ENCODE measurements at places on chromosomes 2 and 18. TPM values are rescaled to one million over a fixed set of nuclear protein-coding genes. Genes with fewer than 3 reads are reported as not detected.

GRCh38 chr2:236935631-236936445, 149.9 kb upstream of the COPS8 start:
- no peaks in the 10 kb centered on the region for H3K36me3 ChIP-seq
- peaks cover 2% of the 10 kb centered on the region for H3K27me3 ChIP-seq
- DNase-seq: no peak
- no peak overlapping the region for H3K4me3 ChIP-seq
- no peak overlapping the region for H3K27ac ChIP-seq

DNA sequence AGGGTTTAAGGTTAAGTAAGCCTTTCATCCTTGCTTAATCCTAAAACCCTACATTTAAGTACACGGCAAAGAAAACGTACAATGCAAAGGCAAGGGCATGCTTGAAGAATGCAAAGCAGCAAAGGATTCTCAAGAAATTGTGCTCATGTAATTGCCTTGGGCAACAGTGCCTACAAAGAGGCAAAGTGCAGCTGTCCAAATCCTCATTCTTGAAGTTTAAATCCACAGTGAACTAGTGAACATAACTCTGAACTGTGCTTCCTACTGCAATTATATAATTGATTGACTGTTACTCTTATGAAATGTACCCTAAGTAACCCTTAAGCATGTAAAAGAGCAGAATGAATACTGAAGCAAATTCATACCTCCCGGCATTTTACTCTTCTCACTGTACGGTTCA, 85.4 kb downstream of the MAP3K20 start:
- no peak for DNase-seq
- no peaks in the 10 kb centered on the region for H3K27me3 ChIP-seq

- H3K27ac ChIP-seq: no peak overlapping the region
- H3K36me3 ChIP-seq: no peaks in the 10 kb centered on the region
- H3K27me3 ChIP-seq: no peaks in the 10 kb centered on the region
- H3K4me3 ChIP-seq: no peak overlapping the region
- no peak for DNase-seq
- H3K4me1 ChIP-seq: no peaks in the 10 kb centered on the region
Observed at GRCh38 chr2:201575971-201576370, 67.3 kb downstream of the TMEM237 start.

DNA sequence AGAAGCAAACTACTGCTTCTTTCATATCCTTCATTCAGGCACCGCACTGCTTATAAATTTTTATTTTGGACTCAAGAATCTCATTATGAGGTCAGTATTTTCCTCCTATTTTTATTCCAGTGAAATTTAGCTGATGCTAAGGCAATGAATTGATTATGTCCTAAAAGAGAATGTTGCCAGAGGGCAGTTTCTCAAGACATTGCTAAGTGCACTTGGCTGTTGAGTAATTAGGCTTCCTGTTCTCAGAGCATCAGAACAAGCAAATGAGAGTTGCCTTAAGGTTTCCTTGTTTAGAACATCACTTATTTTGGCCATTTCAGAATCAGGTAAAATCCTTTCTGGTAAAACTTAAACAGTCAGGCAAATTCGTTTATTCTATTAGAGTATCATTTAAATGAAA, 548.6 kb upstream of the ZEB2 start:
- H3K36me3 ChIP-seq: no peaks in the 10 kb centered on the region
- H3K4me1 ChIP-seq: peaks cover 10% of the 10 kb centered on the region
- no peak overlapping the region for H3K27ac ChIP-seq
- no peaks in the 10 kb centered on the region for H3K27me3 ChIP-seq

DNA sequence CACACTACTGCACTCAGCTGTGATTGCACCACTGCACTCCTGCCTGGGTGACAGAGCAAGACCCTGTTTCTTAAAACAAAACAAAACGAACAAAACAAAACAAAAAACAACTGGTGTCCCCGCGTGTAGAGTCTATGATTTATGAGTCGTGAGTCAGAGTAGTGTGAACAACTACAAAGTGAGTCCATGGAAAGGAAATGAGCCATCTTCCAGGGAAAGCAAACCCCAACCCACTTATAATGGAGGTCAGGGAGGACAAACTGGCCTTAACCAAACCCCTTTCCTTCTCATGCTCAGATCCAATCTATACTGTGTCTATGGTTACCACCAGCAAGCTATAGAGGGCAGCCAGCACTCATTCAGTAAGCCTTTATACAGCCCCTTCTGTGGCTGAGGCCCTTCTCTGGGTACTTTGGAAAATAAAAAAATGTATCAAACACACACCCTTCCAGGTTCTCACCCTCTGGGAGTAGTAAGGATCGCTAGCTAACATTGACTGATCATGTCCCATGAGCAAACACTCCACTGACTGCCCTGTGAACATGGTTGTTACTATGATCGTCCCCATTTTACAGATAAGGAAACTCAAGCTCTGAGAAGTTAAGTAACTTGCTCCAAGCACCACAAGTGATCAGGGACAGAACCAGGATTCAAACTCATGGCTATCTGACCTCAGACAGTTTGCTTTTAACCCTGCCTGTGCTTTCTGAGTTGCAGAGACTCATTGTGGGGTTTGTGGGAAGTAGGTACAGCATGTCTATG, 24.7 kb upstream of the COLEC12 start:
- no peaks in the 10 kb centered on the region for H3K4me1 ChIP-seq
- H3K27ac ChIP-seq: no peak overlapping the region
- no peaks in the 10 kb centered on the region for H3K27me3 ChIP-seq
- H3K36me3 ChIP-seq: no peaks in the 10 kb centered on the region
- DNase-seq: no peak
- no peak overlapping the region for H3K4me3 ChIP-seq

DNA sequence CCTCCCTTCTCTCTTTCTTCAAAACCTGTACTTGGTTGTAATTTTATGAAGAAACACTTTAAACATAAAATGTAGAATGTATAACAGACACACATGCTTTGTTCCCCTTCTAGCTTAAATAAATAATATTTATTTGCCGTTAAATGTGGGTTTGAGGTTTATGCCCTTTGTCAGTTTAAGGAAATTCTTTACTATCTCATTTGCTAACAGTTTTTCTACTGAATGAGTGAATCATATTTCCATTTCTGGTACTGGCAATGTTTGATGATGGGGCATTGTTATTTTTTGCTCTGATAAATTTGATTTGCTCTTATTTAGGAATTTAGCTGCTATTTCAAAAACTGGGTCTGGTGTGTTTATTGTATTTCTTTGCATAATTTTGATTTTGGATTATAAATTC, 555.6 kb downstream of the CCDC85A start:
- H3K27me3 ChIP-seq: no peaks in the 10 kb centered on the region
- no peaks in the 10 kb centered on the region for H3K36me3 ChIP-seq
- no peaks in the 10 kb centered on the region for H3K4me1 ChIP-seq

DNA sequence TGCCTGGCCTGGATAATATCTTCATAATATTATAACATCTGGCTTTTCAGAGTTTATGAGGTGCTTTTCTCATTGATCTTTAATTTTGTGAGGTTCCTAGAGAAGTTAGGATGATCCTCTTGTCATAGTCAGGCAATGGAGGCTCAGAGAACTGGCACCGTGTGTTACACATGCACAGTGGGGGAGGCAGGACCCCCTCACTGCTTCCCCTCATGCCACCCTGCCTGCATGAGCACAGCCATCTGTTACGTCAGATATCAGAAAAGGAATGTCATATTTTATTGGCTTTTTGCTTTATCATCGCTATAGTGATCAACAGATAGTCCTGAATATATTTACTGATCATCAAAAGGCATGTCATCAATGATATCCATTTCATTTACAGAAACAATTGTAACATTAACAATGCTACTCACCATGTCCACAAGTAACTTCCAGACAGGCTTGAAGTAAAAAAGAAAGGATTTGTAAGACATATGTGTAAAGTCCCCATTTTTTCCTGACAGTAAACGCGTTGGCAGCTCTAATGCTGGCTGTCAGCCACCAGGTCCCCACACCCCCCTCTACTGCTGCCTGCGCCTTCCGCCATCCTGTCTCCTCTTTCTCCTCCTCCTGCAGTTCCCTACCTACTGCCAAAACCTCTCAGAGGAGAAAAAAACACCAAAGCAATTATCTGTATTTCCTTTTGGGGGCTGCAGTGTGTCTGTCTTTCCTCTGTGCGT, 18.8 kb downstream of the ENOSF1 start:
- DNase-seq: peak; percentile 39
- H3K27ac ChIP-seq: no peak overlapping the region
- no peaks in the 10 kb centered on the region for H3K27me3 ChIP-seq
- H3K4me3 ChIP-seq: no peak overlapping the region

- no peaks in the 10 kb centered on the region for H3K36me3 ChIP-seq
- H3K27me3 ChIP-seq: no peaks in the 10 kb centered on the region
Observed at GRCh38 chr2:42404676-42405075, 43.7 kb upstream of the COX7A2L start.

DNA sequence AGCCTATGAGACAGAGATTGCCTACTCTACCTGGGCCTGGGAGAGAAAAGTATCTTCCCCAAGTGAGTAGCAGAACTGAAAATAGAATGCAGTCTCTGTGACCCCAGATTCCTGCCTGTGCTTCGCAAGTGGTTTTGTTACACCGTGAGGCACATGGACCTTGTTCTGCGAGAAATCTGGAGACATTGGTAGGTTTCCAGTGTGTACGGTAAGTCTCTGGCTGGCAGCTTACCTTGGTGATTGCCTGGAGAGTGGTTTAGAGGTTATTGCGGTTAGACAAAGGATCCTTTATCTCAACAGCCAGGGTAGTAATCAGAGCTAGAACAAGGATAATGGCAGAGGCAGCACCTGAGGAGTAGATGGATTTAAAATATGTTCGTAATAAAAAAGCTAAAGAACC, 606.0 kb upstream of the GCFC2 start:
- no peaks in the 10 kb centered on the region for H3K4me1 ChIP-seq
- H3K4me3 ChIP-seq: no peak overlapping the region
- H3K27me3 ChIP-seq: no peaks in the 10 kb centered on the region
- no peak for DNase-seq
- H3K27ac ChIP-seq: no peak overlapping the region
- no peaks in the 10 kb centered on the region for H3K36me3 ChIP-seq

DNA sequence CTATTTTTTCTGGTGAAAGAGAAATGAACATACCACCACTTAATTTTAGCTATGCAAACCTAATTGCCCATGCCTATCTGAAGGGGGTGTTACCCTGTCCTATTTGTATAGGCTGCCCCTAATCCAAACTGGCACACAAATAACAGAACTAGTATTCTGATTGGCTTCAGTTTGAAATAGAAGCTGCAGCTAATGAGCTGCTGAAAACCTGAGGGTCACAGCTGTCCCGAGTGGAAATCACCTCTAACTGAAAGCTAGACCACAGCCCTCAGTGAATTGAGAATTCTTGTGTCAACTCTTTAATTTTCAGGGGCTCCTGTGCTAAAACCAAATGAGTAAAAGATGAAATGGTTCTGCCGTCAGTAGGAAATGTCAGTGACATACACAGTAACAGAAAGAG, 28.7 kb downstream of the CCDC141 start:
- no peaks in the 10 kb centered on the region for H3K27me3 ChIP-seq
- no peaks in the 10 kb centered on the region for H3K36me3 ChIP-seq
- H3K4me1 ChIP-seq: no peaks in the 10 kb centered on the region

GRCh38 chr2:1026141-1026540, 75.5 kb downstream of the SNTG2 start:
- DNase-seq: peak; percentile 64
- no peaks in the 10 kb centered on the region for H3K36me3 ChIP-seq
- peaks cover 6% of the 10 kb centered on the region for H3K4me1 ChIP-seq
- no peak overlapping the region for H3K27ac ChIP-seq
- no peaks in the 10 kb centered on the region for H3K27me3 ChIP-seq

- no peaks in the 10 kb centered on the region for H3K4me1 ChIP-seq
- H3K36me3 ChIP-seq: no peaks in the 10 kb centered on the region
- DNase-seq: no peak
Observed at GRCh38 chr2:208062961-208063360, 37.6 kb upstream of the PLEKHM3 start.

DNA sequence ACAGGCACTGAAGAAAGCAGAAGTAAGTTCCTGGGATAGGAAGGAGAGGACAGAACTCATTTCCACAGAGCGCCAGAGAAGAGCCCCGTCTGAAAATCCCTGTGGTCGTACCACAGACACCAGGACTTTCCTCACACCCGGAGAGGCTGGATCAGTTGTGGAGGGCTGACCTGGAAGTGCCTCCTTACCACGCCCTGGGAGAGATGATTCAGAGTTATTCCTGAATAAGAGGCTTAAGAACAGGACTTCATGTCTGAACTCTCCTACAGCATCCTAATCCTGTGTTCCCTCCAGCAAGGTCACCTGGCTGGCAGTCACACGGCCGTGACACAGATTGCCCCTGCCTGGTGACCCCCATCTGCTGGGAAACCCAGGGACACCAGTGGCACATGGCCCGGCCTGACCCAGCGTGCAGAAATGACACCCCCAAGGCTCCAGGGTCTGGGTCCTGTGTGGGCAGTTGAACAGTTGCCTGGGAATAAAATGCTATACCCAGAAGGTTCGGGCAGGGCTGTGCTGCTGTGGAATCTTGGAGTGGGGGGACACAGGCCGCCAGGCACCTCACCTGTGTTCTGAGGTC, 105.9 kb downstream of the PXDN start:
- no peak overlapping the region for H3K4me3 ChIP-seq
- H3K27ac ChIP-seq: no peak overlapping the region
- no peaks in the 10 kb centered on the region for H3K27me3 ChIP-seq
- H3K36me3 ChIP-seq: peaks cover 83% of the 10 kb centered on the region
- DNase-seq: no peak

DNA sequence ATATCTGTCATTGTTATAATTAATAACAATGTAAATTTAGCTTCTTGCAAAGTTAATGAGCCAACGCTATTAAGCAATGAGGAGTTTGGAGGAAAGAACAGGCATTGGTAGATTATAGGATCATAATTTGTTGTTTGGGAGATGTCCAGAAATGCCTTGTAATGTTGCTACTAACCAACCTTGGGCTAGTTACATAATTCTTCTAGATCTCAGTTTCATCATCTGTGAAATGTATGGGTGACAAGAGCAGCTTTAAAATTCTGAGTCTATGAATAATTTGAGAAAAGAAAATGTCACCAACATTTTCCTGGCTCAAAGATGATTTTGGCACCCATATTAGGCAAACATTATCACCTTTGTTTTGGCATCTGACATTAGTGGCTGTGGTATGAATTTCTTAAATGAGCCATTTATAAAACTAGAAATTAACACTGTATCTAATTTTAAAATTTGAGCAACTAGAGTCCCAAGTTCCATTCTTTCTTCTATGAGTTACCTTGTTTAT, 2.9 kb downstream of the TMEM178A start:
- no peak overlapping the region for H3K4me3 ChIP-seq
- peaks cover 20% of the 10 kb centered on the region for H3K27me3 ChIP-seq
- H3K4me1 ChIP-seq: peaks cover 7% of the 10 kb centered on the region
- H3K36me3 ChIP-seq: no peaks in the 10 kb centered on the region

DNA sequence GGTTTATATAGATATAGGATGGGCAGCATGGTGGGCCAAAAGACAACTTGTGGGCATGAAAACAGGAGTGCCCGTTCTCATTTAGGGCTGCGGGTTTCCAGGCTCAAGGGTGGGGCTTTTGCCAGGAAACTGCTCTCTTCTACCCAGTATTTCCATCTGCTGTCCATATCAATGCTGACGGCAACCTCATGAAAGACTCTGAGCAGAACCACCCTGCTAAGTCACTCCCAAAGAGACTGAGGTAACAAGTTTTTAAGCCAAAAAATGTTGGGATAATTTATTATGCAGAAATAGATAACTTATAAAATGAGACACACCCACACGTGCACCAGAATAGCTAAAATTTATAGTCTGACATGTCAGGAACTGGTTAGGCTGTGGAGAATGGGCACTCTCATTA, 36.1 kb upstream of the MPPE1 start:
- no peaks in the 10 kb centered on the region for H3K36me3 ChIP-seq
- H3K4me3 ChIP-seq: no peak overlapping the region
- H3K27ac ChIP-seq: no peak overlapping the region
- H3K27me3 ChIP-seq: no peaks in the 10 kb centered on the region
- H3K4me1 ChIP-seq: peaks cover 12% of the 10 kb centered on the region
- DNase-seq: no peak

Gene TBC1D8
- polyA plus RNA-seq: 18.6 TPM

Gene CD8B2
- 0.10 TPM for polyA plus RNA-seq
